ENCODE measurements at places on chromosomes 1 and 21. TPM values are rescaled to one million over a fixed set of nuclear protein-coding genes. Genes with fewer than 3 reads are reported as not detected.

Gene LAMB3
- 0.93 TPM for total RNA-seq

DNA sequence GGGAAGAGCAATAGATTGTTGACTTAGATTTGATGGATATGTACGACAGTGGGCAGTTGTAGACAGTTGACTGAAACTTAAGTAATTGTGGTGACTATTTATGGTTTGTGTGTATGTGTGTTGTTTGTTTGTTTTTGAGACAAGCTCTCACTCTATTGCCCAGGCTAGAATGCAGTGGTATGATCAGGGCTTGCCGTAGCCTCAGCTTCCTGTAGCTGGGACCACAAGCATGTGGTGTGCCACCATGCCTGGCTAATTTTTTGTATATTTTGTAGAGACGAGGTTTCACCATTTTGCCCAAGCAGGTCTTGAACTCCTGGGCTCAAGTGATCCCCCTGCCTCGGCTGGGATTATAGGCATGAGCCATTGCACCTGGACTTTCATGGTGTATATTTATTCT lies 9.8 kb downstream of the SDHC start:
- H3K27ac ChIP-seq = no peak overlapping the region
- H3K36me3 ChIP-seq = peaks cover 22% of the 10 kb centered on the region
- DNase-seq = no peak
- H3K27me3 ChIP-seq = no peaks in the 10 kb centered on the region
- no peak overlapping the region for H3K4me3 ChIP-seq

DNA sequence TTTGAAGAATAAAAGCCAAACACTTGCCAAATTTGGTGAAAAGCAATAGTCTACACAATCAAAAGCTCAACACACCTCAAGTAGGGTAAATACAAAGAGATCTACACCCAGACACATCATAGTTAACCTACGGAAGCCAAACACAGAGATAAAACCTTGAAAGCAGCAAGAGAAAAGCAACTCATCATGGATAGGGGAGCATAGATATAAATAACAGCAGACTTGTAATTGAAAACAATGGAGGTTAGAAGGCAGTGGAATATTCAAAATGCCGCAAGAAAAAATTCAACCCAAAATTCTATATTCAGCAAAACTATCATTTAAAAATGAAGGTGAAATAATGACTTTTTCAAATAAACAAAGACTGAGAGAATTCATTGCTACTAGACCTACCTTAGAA lies 105.1 kb downstream of the ITSN1 start:
- H3K36me3 ChIP-seq = no peaks in the 10 kb centered on the region
- no peak for DNase-seq

DNA sequence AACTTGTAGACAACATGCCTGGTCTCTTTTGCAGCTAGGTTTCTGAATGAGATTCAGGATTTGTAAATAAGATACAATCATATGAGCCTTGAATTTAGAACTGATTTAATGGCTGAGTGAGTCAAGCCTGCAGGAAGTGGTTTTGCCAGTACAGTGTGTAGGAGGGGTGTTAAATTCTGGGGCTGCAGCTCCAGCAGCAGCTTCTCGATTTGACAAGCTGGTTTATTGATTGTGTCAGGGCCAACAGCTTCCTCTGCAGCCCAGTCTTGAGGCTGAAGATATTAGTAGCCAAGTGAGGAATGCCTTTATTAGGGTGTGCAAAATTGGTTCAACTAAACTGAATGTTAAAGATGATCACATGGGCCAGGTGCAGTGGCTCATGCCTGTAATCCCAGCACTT lies 11.5 kb upstream of the PLA2G5 start:
- no peak overlapping the region for H3K27ac ChIP-seq
- no peaks in the 10 kb centered on the region for H3K4me1 ChIP-seq
- H3K4me3 ChIP-seq = no peak overlapping the region
- H3K27me3 ChIP-seq = no peaks in the 10 kb centered on the region
- no peak for DNase-seq
- H3K36me3 ChIP-seq = no peaks in the 10 kb centered on the region

GRCh38 chr1:227934476-227935313 lies 13.0 kb downstream of the WNT9A start:
- no peak overlapping the region for H3K27ac ChIP-seq
- H3K4me3 ChIP-seq = no peak overlapping the region
- H3K4me1 ChIP-seq = no peaks in the 10 kb centered on the region
- H3K27me3 ChIP-seq = no peaks in the 10 kb centered on the region

DNA sequence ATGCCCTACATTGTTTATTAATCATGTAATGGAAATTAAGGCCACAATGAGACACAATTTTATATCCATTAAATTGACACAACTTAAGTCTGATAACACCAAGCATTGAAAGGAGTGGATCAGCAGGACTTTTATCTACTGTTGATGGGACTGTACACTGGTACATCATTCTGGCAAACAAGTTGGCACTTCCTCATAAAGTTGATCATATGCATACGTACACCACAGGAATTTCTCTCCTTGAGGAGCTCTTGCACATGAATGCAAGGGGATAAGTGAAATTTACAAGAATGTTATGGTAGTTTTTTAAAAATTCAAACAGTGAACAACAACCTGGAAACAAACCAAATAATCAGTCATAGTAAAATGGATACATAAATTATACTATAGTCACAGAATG lies 20.1 kb downstream of the RAVER2 start:
- no peak for DNase-seq
- 0 out of 2 replicates have a peak, but pooled peaks cover 2% of the 10 kb centered on the region for H3K36me3 ChIP-seq
- no peak overlapping the region for H3K4me3 ChIP-seq
- H3K4me1 ChIP-seq = no peaks in the 10 kb centered on the region
- H3K27me3 ChIP-seq = no peaks in the 10 kb centered on the region

DNA sequence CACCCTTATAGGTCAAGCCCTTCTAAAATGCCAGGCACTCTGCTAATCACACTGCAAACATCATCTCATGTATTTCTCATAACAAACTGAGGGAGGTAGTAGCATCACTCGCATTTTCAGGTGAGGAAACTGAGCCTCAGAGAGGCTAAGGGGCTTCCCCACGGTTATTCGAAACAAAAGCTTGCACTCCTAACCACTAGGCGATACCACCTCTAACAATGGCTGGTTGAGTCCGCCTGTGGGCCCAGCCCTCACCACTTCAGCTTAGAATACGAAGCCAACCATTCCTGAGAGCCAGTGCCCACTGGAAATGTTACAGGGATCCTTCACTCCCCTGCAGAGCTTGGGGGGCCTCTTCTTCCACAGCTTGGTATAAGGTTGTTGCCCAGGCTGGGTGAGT lies 65.3 kb upstream of the TENT5C start:
- no peak overlapping the region for H3K4me3 ChIP-seq
- no peaks in the 10 kb centered on the region for H3K36me3 ChIP-seq
- no peaks in the 10 kb centered on the region for H3K27me3 ChIP-seq
- no peak overlapping the region for H3K27ac ChIP-seq
- no peaks in the 10 kb centered on the region for H3K4me1 ChIP-seq

- H3K4me3 ChIP-seq = no peak overlapping the region
- peaks cover 28% of the 10 kb centered on the region for H3K27me3 ChIP-seq
- H3K4me1 ChIP-seq = peaks cover 26% of the 10 kb centered on the region
- H3K27ac ChIP-seq = no peak overlapping the region
- DNase-seq = no peak
These were observed 2.2 kb downstream of the LAD1 start for GRCh38 chr1:201396861-201397464.

Gene IGSF21
- 15.6 TPM for total RNA-seq

Gene PGLYRP4
- not detected for total RNA-seq

GRCh38 chr1:54904476-54905048 lies 17.6 kb upstream of the DHCR24 start:
- no peaks in the 10 kb centered on the region for H3K27me3 ChIP-seq
- no peak overlapping the region for H3K4me3 ChIP-seq
- H3K36me3 ChIP-seq = no peaks in the 10 kb centered on the region
- H3K27ac ChIP-seq = no peak overlapping the region
- DNase-seq = no peak
- H3K4me1 ChIP-seq = peaks cover 16% of the 10 kb centered on the region

Gene NUAK2
- 10.4 TPM for total RNA-seq

Gene TRAPPC10
- 27.1 TPM for total RNA-seq

DNA sequence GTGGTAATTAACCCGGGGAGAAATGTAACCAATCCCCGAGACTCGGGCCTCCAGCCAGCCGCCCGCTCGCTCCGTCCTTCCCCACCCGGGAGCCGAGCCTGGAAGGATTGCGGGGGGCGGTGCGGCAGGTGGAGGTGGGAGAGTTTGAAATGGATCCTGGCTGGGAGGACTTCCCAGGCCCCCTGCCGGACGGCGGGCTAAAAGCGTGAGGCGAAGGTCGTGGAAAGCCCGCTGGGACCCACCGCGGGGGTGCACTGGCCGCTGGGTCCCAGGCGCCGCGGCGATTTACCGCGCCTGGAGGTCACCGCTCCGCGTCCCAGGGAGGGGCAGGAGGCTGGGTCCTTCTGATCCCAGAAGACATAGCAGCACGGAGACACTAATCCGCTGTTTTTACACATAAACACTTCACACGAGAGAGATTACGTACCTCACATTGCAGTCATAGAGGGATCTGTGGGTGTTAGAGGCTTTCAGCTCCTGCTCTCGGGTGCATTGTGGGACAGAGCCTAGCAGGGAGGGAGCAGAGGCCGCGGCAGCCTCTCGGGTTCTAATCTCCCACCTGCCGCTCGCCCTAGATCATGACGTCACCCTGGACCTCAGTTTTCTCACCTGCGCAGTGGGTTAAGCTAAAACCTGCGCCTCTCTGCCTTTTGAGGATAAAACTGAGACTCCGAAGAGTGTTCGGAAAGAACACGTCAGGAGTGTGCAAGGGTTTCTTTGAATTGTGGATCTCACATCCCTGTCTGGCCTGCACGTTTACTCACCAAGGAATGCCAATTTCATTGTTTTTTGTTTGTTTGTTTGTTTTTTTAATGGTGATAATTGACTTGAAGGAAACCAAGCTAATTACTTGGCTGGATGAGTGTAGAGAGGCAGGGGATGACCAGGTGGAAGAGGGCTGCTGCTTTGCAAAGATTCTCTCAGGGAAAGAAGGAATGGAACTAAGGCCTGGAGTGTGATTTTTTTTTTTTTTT lies 17.1 kb upstream of the TMEM9 start:
- H3K27me3 ChIP-seq = peaks cover 9% of the 10 kb centered on the region
- peak; percentile 74 for DNase-seq
- H3K4me1 ChIP-seq = peaks cover 22% of the 10 kb centered on the region
- H3K4me3 ChIP-seq = peak overlapping the region; percentile 88
- H3K27ac ChIP-seq = peak overlapping the region; percentile 76
- H3K36me3 ChIP-seq = no peaks in the 10 kb centered on the region

DNA sequence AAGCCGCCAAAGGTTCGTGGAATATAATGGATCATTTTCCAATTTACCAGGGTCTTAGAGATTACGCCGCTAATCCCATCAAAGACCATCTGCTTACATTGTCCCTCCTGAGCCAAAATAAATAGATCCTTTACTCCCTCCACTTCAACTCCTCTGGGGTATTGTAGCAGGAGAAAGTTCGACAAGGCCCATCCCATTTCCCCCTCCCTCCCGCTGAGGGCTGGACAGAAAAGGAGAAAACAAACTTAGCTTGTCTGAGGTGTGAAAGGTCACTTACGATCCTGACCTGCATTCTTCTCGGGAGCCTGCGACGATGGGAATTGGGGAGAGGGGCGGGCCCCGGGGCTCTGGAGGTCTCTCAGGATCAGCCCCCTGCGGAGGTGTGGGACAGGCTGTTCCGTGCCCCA lies 60.8 kb downstream of the MEF2D start:
- H3K27ac ChIP-seq = no peak overlapping the region
- peaks cover 45% of the 10 kb centered on the region for H3K4me1 ChIP-seq
- peaks cover 98% of the 10 kb centered on the region for H3K27me3 ChIP-seq
- H3K36me3 ChIP-seq = no peaks in the 10 kb centered on the region
- peak; percentile 90 for DNase-seq

Gene MTARC1
- 33.9 TPM for total RNA-seq

- peak; percentile 29 for DNase-seq
- peak overlapping the region; percentile 66 for H3K4me3 ChIP-seq
- H3K27ac ChIP-seq = peak overlapping the region; percentile 70
- peaks cover 27% of the 10 kb centered on the region for H3K4me1 ChIP-seq
These were observed 459 bp downstream of the SERBP1 start for GRCh38 chr1:67429528-67430357.

Gene LDLRAD1
- total RNA-seq = not detected

GRCh38 chr1:118588566-118588965 lies 399.6 kb downstream of the TBX15 start:
- H3K27ac ChIP-seq = no peak overlapping the region
- DNase-seq = no peak
- H3K4me3 ChIP-seq = no peak overlapping the region

DNA sequence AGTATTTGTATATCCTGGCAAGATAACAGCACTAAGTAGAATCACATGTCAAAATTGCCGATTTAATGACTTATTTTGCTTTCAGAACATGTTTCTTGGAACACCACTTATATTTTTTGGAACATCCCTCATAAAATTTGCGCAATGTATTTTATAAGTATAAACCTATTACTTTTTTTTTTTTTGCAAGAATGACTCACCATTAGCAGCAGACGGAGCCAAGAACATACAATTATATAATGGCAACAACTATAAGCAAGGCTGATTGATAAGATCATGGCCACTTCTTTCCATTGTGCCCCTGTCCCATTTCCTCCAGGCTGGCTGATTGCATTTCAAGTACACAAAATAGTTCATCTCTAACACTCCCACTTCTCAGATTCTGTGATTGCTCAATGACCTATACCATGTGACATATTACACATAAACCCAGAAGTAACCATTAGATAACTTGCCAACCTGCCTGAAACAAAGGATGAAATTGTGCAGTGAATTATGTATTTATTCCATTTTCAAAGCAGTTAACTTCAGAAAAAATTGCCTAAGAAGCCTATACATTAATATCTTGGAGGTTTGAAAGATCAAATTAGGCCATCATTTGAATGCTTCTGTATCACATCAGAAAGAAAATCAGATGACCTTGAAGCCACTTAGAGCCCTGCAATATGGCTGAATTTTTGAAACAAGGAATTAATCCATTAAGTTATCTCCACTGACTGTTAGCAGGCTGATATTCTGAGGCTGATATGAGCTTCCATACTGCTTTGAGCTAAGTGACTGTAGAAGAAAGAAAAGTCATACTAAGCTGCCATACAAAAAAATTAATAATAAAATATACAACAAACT lies 77.8 kb upstream of the PRMT6 start:
- no peak overlapping the region for H3K27ac ChIP-seq
- no peaks in the 10 kb centered on the region for H3K36me3 ChIP-seq
- no peak overlapping the region for H3K4me3 ChIP-seq

DNA sequence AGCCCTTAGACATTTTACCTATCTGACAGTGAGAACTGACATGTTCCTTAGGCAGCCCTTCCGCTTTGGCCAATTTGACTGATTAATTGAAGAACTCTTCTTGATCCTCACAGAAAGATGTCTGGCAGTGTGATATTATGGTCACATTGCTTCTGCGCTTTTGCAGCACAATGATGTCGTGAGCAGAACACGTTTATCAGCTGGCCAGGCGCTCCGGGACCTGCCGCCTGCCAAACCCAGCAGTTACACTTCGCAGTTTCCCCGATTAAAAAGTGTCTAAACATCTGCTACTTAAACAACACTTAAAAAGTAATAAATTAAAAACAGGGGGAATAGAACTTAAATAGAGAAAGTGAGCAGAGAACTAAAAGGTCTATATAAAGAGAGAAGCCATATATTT lies 103.5 kb upstream of the ETS2 start:
- H3K36me3 ChIP-seq = no peaks in the 10 kb centered on the region
- H3K4me3 ChIP-seq = no peak overlapping the region
- DNase-seq = no peak
- H3K27ac ChIP-seq = no peak overlapping the region

- no peak overlapping the region for H3K4me3 ChIP-seq
- no peaks in the 10 kb centered on the region for H3K4me1 ChIP-seq
- H3K27me3 ChIP-seq = no peaks in the 10 kb centered on the region
- peak; percentile 24 for DNase-seq
- no peak overlapping the region for H3K27ac ChIP-seq
These were observed 19.2 kb downstream of the AGPAT3 start for GRCh38 chr21:43884012-43884860.

GRCh38 chr1:66729523-66729922 lies 22.7 kb upstream of the DYNLT5 start:
- H3K4me1 ChIP-seq = peaks cover 10% of the 10 kb centered on the region
- DNase-seq = no peak
- no peaks in the 10 kb centered on the region for H3K27me3 ChIP-seq
- H3K36me3 ChIP-seq = no peaks in the 10 kb centered on the region

All from GM23338 (cell line).